ENCODE measurements at places on chromosomes 5 and 9.

- no peak for DNase-seq
These were observed 356.3 kb downstream of the CSNK1G3 start for GRCh38 chr5:123868267-123868666.

- DNase-seq, result no peak
These were observed 46.4 kb upstream of the CTNNA1 start for GRCh38 chr5:138706655-138707480.

- DNase-seq, result no peak
These were observed 40.8 kb downstream of the BICD2 start for GRCh38 chr9:92723801-92724323.

DNA sequence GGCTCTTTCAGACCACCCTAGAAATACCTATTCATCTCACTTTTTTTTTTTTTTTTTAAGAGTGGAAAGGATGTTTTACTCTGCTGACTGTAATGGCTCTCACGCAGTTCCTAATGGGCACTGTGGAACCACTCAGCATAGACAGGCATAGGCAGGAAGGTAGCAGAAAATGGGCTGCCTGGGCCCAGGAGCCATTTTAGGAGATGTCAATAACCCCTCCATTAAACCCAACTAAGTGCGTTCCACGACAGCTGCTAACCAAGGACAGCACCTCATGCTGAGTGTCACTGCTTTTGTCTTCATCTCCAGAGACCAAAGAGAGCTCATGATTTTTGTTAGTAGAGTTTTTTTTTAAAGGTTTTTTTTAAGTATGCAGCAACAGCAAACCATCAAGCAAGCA is 15.3 kb downstream of the MAP1B start:
- DNase-seq, result no peak

DNA sequence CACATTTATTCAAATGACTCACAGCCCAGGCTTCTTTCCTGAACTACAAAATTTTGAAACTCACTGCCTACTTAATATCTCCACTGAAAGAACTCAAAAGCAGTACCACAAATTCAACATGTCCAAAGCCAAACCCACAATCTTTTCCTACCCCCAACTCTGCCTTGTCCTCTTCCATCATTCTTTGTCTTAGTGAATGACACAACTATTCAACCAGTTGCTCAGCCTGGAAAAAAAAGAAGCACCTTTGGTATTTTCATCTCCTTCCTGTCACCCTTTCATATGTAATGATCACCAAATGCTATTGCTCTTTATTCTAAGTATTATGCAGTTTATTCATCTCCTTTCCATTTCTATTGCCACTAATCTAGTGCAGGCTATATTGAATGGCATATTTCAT is 216.3 kb downstream of the TMEM232 start:
- DNase-seq, result no peak

- DNase-seq, result no peak
These were observed 264.7 kb downstream of the SLIT3 start for GRCh38 chr5:169036079-169036805.

DNA sequence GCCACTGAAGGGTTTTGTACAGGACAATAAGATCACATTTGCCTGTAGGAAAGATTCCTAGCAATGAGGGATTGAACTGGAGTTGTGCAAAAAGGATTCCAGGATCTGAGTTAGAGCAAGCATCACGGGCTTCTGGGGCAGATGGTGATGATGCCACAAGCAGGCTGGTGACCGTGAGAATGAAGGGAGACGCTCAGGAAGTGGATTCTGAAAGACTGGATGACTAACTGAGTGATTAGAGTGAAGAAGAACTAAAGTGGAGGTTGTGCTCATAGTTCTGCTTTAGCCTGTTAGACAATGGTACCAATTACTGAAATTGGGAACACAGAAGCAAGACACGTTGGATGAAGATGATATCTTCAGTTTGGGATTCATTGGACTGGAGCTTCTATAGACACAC is 168.2 kb downstream of the CD180 start:
- DNase-seq, result no peak

- DNase-seq, result no peak
These were observed 308.5 kb downstream of the ADGRV1 start for GRCh38 chr5:90866915-90867731.

- no peak for DNase-seq
These were observed 163.6 kb downstream of the SPATA31D1 start for GRCh38 chr9:82152181-82152580.

DNA sequence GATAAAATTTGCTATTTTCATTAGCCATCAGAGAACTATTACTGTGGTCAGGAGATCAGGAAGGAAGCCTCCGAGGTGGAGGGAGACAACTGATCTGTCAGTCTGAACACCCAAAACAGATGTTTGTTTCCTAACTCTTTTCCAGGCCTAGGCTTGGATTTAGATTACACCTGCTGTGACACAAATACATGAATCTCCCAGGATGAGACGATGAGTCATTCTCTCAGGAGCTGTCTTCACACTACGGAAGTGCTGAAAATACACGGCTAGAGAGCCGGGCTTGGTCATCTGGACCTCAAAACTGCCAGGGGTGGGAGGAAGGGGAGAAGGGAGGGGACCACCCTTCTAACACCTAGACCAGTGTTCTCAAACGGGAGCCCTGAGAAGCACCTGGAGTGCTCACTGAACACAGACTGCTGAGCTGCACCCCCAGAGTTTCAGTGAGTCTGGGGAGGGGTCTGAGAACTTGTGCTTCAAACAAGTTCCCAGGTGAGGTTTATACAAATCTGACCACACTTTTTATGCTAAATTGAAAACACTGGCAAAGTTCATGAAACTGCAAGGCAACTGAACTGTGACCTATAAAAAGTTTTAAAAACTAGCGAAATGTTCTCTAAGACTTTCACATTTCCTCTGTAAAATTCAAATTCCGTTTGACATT is 80.3 kb upstream of the EQTN start:
- DNase-seq, result no peak

DNA sequence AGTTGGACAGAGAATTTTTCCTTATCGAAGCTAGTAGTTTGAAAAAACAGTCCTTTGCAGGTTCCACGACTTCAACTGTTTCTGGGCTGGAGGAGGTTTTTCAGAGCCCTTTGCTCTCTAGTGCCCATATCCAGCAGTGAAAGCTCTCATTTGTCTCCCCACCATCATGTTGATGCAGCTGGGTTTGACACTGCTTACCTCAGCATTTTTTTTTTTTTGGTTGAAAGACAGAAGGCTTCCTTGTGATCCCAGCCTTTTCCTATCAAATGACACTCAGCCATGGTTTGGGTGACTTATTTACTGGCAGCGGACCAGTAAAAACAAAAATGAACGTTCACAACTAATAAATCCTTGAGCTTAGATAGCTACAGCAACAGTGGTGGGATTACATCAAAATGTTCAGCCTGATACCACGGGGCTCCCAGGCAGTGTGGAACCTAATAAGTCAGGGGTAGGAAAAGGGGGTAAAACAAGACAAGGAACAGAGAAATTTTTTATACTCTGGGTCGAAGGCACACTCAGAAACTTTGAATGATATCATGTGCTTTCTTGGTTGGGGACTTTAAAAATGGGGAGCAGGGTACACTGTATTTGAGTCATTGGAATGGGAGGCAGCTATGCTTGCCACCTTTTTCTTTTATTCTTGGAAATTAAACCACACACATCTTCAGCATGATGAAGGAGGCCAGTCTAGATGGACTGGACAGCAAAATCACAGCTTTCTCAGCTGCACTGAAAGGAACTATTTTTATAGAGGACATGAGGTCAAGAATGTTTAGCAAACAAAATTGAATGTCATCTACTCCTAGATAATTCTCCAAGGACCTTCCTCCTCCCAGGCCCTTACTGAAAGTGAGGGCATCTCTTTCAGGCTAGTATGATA is 308.9 kb upstream of the MPDZ start:
- peak; percentile 96 for DNase-seq

DNA sequence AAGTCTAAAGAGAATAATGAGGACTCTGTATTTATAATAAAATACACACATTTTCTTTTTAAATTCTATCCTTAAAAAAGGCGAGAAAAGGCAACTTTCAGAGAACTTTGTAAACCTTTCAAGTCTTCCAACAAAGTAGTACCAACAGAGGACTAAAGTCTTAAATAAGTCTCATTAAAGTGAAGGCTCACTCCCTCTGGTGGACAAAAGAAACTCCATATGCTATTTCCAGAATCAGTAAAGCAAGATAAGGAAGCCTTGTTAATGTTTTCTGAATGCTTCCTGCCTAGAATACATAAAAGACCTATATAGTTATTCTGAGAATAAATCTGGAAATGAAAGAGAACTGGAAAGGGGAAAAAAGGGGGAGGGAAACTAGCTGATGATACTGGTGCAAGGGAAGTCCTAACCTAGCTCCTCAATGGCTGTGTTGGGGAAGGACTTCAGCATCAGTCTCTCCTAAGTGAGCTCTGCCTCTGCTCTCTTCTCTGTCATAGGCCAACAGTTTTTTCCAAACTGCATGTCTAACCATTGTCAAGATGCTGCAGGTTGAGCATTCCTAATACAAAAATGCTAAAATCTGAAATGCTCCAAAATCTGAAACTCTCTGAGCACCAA is 7.2 kb downstream of the HMGCS1 start:
- DNase-seq, result peak; percentile 52

GRCh38 chr9:4984171-4984620 is 876 bp upstream of the JAK2 start:
- DNase-seq, result no peak

- no peak for DNase-seq
These were observed 747.3 kb upstream of the C9orf72 start for GRCh38 chr9:28320616-28321015.

All from right lung (tissue), 10 donors.